Ovary (tissue), 10 donors: ENCODE measurements at places on chromosomes 1 and 21.
A peak's percentile ranks its signal among the peaks of the same experiment; 100 is the strongest.

DNA sequence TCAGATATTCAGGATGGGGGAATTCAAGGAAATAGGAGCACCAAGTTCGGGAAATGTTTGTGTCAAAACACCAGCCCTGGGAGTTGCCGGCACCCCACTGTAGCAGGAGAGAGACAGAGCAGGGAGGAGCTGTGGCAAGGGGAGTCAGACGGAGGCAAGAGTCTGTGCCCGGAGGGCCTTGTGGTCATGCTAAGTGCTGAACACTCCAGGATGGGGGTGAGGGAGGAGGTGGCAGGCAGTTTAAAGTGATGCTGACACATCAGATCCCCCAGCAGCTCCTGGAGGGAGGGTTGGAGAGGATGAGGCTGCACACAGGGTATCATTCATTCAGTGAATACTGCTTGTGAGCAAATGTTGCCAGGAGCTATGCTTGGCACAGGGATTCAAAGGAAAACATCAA lies 150.3 kb upstream of the ETV3 start:
- DNase-seq = no peak

DNA sequence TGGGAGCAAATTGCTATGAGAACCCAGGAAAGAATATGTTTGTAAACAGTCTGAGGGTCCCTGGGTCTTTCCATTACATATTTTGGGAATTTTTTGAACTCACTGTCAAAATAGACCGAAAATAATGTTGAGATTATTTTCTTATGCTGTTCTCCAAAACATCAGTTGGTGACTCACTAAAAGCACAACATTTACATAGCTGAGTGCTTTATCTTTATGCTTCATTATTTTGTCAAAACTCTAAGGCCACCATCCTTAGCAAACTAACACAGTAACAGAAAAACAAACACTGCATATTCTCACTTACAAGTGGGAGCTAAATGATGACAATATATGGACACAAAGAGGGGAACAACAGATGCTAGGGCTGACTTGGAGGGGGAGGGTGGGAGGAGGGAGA lies 459.3 kb downstream of the ADGRL2 start:
- DNase-seq = no peak

GRCh38 chr1:26851106-26851684 lies 11.8 kb upstream of the SFN start:
- DNase-seq = no peak

- DNase-seq = no peak
Measured at GRCh38 chr1:203142684-203143408, 15.3 kb downstream of the ADORA1 start.

DNA sequence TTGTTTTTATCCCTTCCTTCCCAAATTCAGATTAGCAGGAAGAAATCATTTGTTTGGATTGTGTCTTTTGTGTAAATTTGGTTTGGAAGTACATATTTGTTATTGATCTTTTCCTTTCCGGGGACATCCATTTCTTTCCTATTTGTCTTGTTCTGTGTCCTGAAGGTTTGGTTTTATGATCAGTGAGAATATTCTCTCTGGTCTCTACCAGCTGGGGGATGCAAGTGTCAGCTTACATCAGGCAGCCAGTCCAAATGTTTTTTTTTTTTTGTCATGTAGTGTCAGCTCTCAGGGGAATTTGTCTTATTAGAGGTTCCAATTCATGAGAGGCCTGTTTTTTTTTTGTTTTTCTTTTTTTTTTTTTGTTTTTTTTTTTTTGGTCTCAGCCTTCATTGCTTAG lies 479.2 kb upstream of the LRRC7 start:
- DNase-seq = no peak

DNA sequence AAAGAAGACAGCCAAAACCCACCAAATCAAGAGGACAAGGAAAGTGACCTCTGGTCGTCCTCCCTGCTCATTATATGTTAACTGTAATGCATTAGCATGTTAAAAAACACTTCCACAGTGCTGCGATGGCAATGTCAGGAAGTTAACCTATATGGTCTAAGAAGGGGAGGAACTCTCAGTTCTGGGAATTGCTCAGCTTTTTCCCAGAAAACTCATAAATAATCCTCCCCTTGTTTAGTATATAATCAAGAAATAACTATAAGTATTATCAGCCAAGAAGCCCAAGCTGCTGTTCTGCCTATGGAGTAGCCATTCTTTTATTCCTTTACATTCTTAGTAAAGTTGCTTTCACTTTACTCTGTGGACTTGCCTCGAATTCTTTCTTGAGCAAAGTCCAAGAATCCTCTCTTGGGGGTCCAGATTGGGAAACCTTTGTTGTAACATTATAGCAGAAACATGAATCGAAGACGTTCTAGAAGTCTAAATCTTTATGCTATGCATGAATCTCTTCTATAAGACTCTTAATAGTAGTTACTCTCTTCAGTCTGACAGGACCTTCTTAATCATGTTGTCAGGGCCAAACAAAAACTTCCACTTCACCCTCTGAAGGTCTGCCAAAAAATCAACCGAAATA lies 110.0 kb upstream of the VANGL1 start:
- no peak for DNase-seq

- DNase-seq = no peak
Measured at GRCh38 chr1:184479435-184480167, 92.8 kb downstream of the C1orf21 start.

DNA sequence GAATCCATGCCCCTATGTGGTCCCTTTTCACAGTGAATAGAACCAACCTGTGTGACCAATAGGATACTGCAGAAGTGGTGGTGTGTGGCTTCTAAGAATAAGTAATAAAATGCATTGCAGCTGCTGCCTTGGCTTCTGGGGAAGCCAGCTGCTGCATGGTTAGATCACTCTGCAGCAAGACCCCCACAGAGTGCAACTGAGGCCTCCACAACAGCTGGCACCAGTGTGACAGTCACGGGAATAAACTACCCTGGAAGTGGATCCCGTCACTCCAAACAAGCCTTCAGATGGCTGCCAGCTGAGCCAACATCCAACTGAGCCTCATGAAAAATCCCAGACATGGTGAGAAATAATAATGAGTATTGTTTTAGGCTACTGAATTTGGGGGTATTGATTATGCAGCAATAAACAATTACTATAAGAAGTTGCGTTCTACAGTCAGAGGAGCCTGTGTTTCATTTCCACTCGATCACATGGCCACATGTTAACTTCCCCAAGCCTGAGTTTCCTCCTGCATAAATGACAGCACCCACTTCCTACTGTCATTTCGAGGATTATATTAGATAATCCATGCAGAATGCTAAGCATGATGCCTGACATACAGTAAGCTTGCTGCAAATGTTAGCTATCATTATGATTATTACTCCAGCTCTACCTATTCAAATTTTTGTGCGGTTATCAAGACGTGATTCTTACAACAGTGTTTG lies 20.8 kb upstream of the COG2 start:
- no peak for DNase-seq

GRCh38 chr1:24319312-24319863 lies at the start of gene GRHL3:
Gene GRHL3, plus strand, starts transcription at chr1:24319357. Its CDS starts 195 bp downstream, at chr1:24319552.
- DNase-seq = no peak

DNA sequence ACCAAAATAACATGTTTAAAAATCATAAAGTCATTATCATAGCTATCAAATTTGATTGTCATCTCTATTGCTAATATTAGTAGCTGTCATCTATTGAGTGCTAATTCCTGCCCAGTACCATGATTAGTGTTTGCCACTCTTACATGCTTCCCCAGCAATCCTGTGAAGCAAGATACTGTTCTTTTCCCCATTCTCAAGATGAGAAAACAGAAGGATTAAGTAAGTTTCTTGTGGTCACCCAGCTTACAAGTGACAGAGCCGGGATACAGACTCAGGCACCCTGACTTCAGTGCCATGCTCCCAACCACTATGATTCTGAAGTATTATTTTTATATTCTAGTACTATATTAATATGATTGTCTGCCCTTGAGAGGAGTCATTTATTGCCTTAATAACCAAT lies 36.5 kb downstream of the LRRC8C start:
- no peak for DNase-seq

- DNase-seq = no peak
Measured at GRCh38 chr1:36730599-36730998, 247.9 kb upstream of the CSF3R start.

- DNase-seq = no peak
Measured at GRCh38 chr1:18560692-18561091, 70.0 kb upstream of the PAX7 start.

- peak; percentile 79 for DNase-seq
Measured at GRCh38 chr1:9239622-9240401, 5.2 kb downstream of the H6PD start.

GRCh38 chr1:46607345-46608130 lies 3.5 kb upstream of the MKNK1 start:
- no peak for DNase-seq

DNA sequence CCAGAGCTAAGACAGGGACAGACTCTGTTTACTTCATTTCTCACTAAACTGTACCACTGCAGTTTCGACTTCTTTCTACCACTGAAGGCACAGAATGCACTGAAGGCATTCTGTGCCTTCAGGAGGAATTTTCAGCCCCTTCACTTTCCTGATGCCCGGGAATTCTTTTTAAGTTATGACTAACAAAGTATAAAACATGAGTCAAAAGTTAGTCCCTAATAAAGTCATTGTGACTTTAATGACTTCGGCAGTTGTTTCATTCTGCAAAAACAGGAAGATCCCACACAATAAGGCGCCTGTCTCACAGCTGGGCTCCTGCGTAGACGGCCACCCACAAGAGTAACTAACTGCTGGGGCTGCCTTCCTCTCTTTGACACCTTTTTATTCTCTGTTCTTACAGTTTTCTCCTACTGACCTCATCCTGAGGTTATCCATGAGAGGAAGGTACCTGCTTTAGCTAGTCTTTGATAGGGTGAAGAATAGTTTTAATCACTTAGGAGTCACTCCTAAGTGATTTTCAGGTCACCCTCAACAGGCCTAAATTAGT lies 183.9 kb upstream of the SGIP1 start:
- no peak for DNase-seq

- no peak for DNase-seq
Measured at GRCh38 chr21:37208056-37208721, 58.9 kb downstream of the VPS26C start.

GRCh38 chr1:56797065-56797685 lies 22.0 kb downstream of the FYB2 start:
- no peak for DNase-seq
